ENCODE measurements at places on chromosomes 1 and 21. TPM values are rescaled to one million over a fixed set of nuclear protein-coding genes. Genes with fewer than 3 reads are reported as not detected.

The VHLL gene
- not detected for total RNA-seq

The LIPI gene
- not detected for total RNA-seq

DNA sequence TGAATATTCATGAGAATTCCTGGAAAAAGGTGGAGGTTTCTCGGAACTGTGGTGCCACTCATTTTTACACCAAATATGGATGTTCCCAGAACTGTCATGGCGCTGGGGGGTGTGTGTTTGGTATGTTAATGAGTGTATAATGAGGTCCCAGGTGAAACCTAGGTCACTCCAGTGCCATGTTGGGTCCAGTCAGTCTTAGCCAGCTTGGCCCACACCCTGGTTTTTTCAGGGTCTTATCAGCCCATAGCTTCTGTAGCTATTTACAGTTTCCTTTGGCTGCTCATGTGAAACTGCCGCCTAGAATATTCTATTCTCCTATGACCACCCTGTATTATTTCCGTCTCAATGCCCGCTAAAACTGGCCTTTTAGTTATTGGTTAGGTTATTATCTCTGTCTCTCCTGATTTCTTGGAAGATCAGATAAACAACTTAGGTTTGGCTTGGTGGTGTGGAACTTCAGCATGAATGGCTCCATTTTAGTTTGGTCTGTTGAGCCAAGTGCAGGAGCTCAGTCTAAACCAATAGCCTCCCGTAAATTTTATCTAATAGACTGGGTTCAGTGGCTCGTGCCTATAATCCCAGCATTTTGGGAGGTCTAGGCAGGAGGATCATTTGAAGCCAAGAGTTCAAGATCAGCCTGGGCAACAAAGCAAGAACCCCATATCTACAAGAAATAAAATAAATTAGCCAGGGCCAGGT is 42.1 kb upstream of the EDARADD start:
- no peak for DNase-seq

- peak; percentile 35 for DNase-seq
These were observed 33.1 kb downstream of the NPHP4 start for GRCh38 chr1:5959087-5959486.

DNA sequence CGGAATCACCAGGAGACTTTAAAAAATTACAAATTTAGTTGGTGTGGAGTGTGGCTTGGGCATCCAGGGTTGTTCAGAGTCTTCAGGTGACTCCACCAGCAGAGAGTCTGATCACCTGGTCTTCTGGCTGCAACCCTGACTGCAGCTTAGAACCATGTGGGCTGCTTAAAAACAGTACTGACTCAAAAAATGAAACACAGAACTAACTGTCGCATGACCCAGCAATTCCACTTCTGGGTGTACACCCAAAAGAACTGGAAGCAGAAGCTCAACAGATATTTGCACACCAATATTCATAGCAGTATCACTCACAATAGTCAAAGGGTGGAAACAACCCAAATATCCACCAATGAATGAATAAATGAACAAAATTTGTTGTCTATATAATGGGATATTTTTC is 17.3 kb downstream of the TLR5 start:
- no peak for DNase-seq

- peak; percentile 25 for DNase-seq
These were observed 16.7 kb downstream of the C1orf174 start for GRCh38 chr1:3883194-3883925.
